ENCODE measurements at places on chromosomes 7 and 10.

GRCh38 chr10:69056536-69057260 is 31.2 kb upstream of the SRGN start:
- DNase-seq, result no peak

DNA sequence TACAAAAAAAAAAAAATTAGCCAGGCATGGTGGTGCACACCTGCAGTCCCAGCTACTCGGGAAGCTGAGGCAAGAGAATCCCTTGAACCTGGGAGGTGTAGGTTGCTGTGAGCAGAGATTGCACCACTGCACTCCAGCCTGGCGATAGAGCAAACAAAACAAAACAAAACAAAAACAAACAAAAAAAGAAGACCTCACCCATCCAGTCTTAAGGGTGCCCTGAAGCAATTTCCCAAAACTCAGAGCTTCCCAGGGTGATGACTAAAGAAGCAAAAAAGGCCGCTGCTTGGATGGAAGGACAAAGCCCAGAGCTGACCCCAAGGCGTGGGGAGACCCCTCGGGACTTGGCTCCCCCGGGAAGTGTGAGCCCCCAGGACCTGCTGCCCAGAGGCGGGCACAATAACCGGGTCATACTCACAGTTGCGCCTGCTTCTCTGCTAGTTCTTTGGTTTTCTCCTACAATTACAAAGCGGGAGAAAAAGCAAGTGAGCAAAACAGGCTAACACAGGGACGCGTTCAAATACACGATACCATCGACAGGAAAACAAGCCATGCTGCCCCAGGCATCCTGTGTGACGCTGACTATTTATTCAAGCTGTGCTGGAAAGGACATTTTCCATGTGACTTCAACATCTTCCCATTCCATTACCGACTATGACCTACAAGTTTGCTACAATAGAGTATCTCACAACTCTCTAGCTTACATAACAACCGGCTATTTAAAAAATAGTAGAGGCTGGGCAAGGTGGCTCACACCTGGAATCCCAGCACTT is 29.9 kb downstream of the PAPOLB start:
- no peak for DNase-seq

- DNase-seq, result no peak
These were observed 232.3 kb downstream of the MAGI2 start for GRCh38 chr7:79221211-79221610.

- DNase-seq, result no peak
These were observed 11.2 kb upstream of the CRYGN start for GRCh38 chr7:151451156-151451555.

DNA sequence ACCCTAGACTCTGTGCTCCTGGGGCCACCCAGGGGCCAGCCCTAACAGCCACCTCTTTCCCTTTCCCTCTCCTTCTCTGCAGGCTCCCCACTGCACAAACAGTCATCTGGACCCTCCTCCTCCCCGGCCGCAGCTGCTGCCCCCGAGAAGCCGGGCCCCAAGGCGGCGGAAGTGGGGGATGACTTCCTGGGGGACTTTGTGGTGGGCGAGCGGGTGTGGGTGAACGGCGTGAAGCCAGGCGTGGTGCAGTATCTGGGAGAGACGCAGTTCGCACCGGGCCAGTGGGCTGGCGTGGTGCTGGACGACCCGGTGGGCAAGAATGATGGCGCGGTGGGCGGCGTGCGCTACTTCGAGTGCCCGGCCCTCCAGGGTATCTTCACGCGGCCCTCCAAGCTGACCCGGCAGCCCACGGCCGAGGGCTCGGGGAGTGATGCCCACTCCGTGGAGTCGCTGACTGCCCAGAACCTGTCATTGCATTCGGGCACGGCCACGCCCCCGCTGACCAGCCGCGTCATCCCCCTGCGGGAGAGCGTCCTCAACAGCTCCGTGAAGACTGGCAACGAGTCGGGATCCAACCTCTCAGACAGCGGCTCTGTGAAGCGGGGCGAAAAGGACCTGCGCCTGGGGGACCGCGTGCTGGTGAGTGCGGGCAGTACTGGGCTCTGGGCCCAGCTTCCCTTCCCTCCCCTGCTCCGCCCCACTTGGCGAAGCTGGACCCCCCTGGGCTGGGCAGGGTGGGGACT is 49.3 kb downstream of the CLIP2 start:
- no peak for DNase-seq

DNA sequence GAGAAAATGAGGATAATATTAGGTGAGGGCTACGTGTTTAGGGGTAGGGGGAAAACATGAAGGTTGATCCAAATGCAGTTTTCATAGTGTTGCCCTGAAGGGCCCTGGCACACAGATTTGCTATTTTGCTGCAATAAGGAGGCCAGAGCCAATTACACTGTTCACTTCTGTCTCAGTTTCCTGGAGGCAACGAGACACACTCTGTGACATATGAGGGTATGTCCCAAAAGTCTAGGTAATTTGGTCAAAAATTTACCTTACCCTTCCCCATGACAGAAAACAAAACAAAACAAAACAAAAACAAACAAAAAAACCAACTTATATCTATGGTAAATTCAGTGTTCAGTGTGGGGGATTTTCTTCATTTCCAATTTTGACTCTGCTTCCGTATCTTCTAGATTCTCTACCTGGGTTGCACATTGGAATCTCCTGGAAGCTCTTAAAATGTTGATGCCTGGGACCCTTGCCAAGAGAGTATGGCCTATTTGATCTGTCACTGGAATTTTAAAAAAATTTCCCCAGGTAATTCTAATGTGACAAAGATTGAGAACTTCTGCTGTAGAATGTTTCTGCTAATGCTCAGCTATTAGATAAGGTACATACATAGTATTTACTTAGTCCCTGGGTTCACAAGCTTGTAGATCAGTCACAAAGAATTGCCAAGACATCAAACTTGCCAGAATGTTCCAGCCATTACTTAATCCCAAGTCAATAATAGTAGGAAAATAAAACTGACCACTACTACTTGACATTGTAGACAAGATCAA is 139.5 kb downstream of the SEMA3E start:
- DNase-seq, result no peak

- DNase-seq, result peak; percentile 91
These were observed 21.7 kb upstream of the PCGF5 start for GRCh38 chr10:91198781-91199180.

DNA sequence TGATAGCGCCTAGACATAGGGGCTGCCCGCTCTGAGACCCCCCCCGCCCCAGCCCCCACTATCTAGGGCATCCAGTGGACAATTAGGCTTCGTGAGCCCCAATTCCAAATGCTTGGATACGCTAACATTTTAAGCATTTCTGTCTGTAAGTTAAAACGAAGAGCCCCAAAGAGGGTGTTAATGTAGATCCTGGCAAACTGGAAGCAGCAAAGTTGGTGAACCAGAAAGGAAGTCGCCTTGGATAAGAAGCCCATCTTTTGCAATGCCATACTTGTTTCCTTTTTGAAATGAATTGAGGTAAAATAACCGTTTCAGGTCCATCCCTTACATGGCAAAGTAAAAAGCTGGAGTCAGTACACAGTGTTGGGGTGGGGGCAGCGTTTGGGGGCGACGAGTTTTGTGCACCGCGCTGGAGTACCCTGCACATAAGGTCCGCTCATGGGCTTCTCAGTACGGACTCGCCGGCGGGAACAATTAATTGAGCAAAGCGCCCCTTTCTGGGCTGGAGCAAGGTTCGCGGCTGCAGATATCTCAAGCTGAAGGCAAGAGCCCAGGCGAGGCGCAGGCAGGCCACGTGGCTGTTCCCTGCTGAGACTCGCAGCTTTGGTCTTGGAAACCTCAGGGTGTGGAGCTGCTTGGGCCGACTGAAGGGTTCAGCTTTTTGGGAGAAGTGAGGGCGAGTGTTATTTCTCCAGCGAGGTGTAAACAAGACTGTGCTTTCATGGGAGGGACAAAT is 1.4 kb upstream of the TWIST1 start:
- DNase-seq, result no peak

- DNase-seq, result peak; percentile 8
These were observed 100.5 kb upstream of the NRP1 start for GRCh38 chr10:33434933-33435332.

- no peak for DNase-seq
These were observed 86.4 kb upstream of the SEMA3C start for GRCh38 chr7:81005254-81005653.

DNA sequence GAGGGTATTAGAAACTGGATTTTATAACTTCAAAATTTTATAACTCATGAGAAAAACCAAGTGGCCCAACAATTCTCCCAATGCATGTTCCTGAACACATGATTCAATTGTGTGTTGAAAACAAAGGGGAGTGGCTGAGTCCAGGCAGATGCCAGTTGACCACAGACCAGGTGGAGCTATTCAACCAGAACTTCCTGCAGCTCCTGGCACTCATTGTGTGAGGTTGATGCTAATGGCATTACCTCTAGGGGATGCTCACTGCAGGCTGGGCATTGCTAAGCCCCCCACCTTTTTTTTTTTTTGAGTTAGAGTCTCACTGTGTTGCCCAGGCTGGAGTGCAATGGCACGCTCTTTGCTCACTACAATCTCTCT is 20.3 kb downstream of the MYOF start:
- DNase-seq, result peak; percentile 77

DNA sequence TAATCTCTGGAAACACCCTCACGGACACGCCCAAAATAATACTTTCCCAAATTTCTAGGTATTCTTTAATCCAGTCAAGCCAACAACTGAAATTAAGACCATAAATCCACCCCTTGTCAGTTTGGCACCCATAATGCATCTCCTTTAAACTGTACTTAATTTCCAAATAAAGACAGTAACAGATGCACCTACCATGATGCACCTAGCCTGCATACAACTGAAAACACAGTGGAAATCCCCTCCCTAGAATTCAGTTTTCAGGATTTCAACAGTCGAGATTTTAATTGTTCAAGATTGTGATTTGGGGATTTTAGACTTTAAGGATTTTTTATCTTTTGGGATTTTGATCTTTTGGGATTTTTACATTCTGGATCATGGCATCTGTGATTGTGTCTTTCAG is 17.1 kb downstream of the STK17A start:
- DNase-seq, result no peak

DNA sequence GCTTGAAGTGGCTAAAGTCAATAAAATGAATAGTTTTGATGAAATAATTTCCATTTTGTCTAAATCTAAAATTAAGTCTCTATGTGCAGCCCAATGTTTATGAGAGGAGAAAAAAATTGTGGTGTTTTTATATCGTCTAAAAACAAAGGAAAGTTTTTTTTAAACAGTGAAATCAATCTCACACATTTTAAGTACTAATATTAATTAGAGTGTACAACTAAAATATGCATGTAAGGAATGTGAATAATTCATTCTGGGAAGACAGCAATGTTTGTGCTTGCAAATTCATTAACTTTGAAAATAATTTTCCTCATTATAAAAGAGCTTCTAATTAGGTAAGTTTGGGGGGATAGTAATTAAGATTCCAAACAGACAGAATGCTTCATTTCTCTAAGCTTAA is at the start of gene NPVF:
Gene NPVF, minus strand, starts transcription at position 101 of the 400 bp plus-strand sequence. Its CDS starts 47 bp downstream, at position 54.
- no peak for DNase-seq

- no peak for DNase-seq
These were observed 231.3 kb upstream of the KLF6 start for GRCh38 chr10:4016214-4016740.

Measured in fibroblast of mammary gland (primary cell).